Calu3 (cell line): ENCODE measurements at places on chromosomes 3 and 15.

GRCh38 chr15:28944286-28944685 is 58.5 kb downstream of the APBA2 start:
- DNase-seq: no peak

GRCh38 chr3:144039661-144040060 is 68.0 kb downstream of the DIPK2A start:
- no peak for DNase-seq

GRCh38 chr3:58880182-58880581 is 169.6 kb downstream of the CFAP20DC start:
- DNase-seq: no peak

DNA sequence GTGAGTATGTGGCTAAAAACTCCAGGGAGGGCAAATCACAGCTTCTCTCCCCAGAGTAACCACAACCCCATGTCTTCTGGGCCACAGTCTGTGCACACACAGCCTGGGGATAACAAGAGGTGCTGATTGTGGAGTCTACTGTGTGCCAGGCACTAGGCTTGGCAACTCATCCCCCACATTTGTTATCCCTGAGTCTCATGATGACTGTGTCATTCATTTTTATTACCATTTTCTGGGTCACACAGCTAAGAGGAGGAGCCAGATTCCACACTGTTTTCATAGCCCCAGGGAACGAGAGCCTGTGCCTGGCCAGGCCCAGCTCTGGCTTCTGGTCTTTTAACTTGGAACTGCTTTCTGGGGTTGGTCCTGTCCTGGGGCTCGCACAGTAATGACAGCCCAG is 34.5 kb downstream of the ESYT3 start:
- DNase-seq: no peak

- DNase-seq: no peak
Measured at GRCh38 chr15:94682171-94682570, 450.8 kb downstream of the MCTP2 start.

- DNase-seq: no peak
Measured at GRCh38 chr3:29919571-29919970, 638.7 kb downstream of the RBMS3 start.

- DNase-seq: peak; percentile 25
Measured at GRCh38 chr3:78823859-78824258, 943.9 kb downstream of the ROBO1 start.

DNA sequence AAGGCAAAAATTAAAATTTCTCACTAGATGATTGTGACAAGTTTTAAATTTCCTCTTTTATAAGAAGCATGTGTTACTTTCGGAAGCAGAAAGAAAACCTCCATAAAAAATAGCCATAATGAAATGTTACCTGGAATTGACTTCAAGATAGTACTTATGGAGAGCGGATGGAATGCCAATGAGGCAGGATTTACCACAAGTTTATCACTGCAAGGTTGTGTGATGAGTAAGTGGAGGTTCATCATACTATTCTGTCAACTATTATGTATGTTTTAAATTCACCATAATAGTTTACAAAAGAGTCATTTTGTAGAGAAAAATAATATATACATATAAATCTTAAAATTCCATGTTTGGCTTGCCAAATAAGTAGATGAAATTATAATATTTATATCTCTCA is 230.3 kb downstream of the SCAPER start:
- no peak for DNase-seq

GRCh38 chr15:88975891-88976290 is 62.7 kb upstream of the MFGE8 start:
- DNase-seq: no peak

DNA sequence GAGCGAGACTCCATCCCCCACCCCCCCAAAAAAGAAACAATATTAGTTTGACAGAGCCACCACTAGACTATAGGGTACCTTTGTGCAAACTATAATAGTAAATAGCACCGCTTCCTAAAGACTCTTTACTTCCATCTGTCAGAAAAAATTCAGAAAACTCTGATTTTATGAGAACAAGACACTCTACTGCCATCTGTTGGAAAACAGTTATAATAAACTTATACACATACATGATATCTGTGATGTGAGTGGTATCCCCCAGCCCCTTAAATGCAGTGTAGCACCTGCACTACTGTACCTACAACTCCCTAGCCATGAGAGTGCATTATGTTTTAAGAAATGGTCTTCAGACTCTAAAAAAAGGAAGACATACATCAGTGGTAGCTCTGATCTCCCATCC is 47.1 kb upstream of the CTDSPL start:
- DNase-seq: no peak

DNA sequence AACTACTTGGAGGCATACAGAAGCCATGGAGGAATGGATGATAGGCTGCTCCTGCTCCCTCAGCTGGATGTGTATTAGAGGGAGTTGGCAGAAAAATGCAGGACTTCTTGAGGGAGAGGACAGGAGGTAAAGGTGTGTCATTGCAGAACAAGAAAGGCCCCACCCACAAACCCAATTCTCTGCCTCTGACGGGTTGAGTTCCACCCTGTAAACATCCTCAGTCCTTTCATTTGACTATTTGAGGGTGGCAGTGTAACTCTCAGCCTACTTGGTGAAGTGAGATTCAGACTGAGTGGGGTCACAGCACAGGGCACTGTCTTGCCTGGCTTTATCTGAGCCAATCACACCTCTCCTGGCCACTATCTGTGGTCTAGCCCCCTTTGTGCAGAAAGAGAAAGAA is at the start of gene TPRG1:
Gene TPRG1 (plus strand): TSS at position 265 of the 400 bp plus-strand sequence. CDS start 35,414 bp downstream, outside the sequence.
- no peak for DNase-seq

DNA sequence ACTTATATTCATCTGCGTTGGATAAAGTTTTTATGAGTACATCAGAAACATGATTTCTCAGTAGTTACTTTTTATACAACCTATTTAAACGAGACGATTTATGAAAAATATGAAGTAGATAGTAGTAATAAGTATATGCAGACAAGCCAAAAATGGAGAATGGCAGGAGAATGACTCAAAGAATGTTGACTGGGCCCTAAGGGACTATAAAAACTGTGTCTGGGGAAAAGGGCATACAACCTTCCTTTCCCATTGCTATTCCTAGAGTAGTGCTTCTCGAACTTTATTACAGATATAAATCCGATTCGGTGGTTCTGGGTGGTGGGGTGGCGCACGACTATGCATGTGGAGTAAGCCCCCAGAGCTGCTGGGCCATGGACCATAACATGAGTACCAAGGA is 558.5 kb downstream of the FOXP1 start:
- DNase-seq: no peak

DNA sequence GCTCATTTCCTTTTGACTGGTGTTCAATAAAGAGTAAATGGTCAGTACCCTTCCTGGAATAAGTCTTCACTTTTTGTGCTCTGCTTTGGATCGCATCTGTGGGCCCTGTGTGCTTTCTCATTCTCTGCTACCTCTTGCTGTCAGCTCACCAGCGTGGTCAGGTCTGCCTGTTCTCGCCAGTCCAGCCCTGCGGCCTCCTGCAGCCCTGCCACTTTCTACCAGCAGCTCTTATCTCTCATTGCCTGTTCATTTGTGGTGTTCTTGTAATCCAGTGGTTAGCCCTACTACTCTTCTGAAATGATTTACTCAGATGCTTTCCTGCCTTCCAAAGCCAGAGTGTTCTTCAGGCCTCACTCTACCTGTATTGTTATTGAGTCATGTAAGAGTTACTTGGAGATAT is 54.8 kb downstream of the CHCHD6 start:
- DNase-seq: no peak

GRCh38 chr15:52558196-52558595 is 10.6 kb downstream of the ARPP19 start:
- no peak for DNase-seq

- DNase-seq: no peak
Measured at GRCh38 chr15:27707257-27707656, 391.9 kb downstream of the OCA2 start.

- peak; percentile 59 for DNase-seq
Measured at GRCh38 chr3:87333393-87333892, 57.1 kb upstream of the POU1F1 start.

GRCh38 chr15:97903971-97904572 is 56.4 kb upstream of the ARRDC4 start:
- peak; percentile 89 for DNase-seq

DNA sequence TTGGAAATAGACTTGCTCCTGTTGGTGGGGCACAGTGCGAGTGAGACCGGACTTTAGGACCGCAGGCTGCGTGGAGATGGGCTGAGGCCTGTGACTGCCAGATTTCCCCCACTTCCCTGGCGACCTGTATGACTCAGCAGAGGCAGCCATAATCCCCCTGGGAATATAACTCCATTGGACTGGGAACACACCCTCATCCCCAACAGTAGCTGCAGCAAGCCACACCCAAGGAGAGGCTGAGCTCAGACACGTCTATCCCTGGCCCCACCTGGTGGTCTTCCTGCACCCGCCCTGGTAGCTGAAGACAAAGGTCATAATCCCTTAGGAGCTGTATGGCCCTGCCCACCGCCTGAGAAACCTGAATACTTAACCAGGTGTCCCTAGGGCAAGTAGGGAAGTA is 42.6 kb downstream of the DZIP1L start:
- DNase-seq: no peak

DNA sequence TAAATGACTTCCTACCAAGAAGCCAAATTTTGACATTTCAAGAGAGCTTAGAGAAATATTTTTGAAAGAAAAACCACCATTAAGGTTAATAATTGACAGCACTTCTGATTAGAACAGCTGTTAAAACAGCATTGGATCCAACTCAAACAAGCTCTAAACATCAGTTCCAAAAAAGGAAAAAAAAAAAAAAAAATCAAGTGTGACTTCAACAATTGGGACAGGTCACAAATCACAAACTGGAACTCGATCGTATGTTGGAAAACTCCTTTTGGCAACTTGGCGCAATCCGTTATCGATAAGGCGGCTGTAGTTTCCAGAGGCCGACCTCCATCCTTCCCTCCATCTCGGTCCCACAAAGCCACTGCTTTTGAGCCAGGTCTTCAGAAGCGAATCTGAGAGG is 17.8 kb downstream of the TLE3 start:
- DNase-seq: no peak

- no peak for DNase-seq
Measured at GRCh38 chr3:129529436-129530210, 1.2 kb downstream of the RHO start.

DNA sequence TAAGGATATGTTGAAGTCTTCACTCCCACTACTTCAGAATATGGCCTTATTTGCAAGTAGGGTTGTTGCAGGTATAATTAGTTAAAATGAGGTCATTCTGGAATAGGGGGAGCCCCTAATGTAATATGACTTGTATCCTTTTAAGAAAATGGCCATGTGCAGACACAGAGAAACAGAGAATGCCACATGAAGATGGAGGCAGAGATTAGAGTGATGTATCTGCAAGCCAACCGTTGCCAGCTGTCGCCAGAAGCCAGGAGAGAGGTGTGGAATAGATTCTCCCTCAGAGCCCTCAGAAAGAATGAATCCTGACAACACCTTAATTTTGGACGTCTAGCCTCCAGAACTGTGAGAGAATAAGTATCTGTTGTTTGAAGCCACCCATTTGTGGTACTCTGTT is 11.3 kb upstream of the TRANK1 start:
- DNase-seq: no peak

- no peak for DNase-seq
Measured at GRCh38 chr3:175193815-175194518, 334.8 kb downstream of the NAALADL2 start.

DNA sequence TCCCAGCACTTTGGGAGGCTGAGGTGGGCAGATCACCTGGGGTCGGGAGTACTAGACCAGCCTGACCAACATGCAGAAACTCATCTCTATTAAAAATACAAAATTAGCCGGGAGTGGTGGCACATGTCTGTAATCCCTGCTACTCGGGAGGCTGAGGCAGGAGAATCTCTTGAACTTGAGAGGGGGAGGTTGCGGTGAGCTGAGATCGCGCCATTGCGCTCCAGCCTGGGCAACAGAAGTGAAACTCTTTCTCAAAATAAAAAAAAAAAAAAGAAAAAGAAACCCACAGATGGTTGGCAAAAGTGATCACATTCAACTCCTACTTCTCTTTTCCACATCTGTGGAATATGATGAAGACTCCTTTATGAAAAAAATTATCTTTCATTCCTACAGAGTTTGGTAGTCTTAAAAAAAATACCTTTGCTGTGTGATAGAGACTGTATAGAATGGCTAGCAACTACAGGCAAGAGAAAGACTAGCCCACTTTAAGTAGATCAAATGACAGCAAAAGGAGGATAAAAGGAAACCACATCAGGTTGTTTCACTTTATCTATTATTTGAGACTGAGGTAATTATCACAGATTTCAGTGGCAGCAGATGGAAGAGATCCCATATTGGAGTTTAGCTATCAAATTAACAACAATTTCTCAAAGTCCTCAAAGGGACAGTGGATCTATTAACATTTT is 172.9 kb upstream of the TSPAN3 start:
- DNase-seq: no peak

GRCh38 chr3:13748276-13748879 is 131.5 kb downstream of the WNT7A start:
- no peak for DNase-seq

DNA sequence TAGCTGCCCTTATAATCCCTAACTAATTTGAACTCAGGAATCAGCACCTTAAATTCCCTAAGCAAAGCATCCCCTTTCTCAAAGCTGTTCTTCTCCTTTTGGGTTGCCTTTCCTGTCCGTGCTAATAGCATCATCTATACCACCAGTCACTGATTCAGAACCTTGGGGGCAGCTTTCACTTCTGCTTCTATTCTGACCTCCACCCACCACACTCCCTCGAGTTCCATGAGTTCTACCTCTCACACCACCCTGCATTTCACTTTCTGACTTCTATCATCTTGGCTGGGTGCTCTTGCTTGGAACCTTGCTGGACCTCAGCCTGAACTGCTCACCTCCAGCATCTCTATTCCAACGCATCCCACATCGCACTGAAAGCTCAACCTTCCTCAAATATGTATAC is 55.4 kb upstream of the KCNMB2 start:
- DNase-seq: no peak

DNA sequence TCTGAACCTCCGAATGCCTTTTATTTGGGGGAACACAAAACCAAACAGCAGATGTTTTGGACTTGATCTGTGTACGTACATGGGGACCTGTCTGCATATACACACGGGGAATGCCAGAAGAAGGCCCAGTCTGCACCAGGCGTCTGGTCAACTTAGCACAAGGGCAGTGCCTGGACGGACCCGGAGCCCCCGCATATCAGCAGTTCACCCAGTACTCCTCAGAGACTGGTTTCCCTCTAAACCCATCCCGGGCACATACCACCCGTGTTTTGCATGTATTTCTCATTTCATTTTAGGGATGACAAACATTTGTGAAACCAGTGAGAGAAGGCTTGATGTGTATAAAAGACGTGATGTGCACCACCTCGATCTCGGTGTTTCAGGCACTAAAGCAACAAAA is 49.7 kb downstream of the KLHL25 start:
- no peak for DNase-seq

GRCh38 chr3:166580561-166580960 is 743.3 kb upstream of the BCHE start:
- DNase-seq: no peak

DNA sequence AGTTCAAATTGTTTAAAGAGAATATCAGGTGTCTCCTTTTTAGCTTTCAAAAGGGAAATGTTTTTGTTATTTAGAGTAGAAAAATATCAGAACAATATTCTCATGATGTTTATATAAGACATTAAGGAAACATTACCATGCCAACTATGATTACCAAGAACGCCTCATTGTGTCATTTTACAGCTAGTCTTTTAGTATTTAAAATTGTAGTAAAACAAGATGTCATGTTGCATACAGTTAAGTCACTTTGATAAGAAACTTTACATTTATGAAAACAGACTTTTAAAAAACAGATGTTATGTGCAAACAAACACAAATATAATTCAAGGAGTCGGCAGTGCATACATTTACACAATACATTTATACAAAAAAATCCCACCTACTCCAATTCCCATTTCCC is 4.4 kb downstream of the PLSCR4 start:
- DNase-seq: no peak
